Testis (tissue), 5 donors: ENCODE measurements at places on chromosomes 12 and 14. TPM values are rescaled to one million over a fixed set of nuclear protein-coding genes. Genes with fewer than 3 reads are reported as not detected.

PRIMA1 gene
- total RNA-seq = 3.4 TPM

MMP17 gene
- total RNA-seq = 23.3 TPM

EPS8 gene
- 65.3 TPM for total RNA-seq

MUCL1 gene
- total RNA-seq = not detected

NOS1 gene
- 3.1 TPM for total RNA-seq

TCL1B gene
- 3.7 TPM for total RNA-seq

NANOG gene
- total RNA-seq = 1.1 TPM

SFSWAP gene
- 68.4 TPM for total RNA-seq

NABP2 gene
- 27.5 TPM for total RNA-seq

RNU4-1 gene
- total RNA-seq = under 0.01 TPM

LUM gene
- total RNA-seq = 8.3 TPM

HOXC4 gene
- total RNA-seq = 3.0 TPM

ACSS3 gene
- 17.1 TPM for total RNA-seq

ESPL1 gene
- 16.5 TPM for total RNA-seq

KCNJ8 gene
- total RNA-seq = 2.2 TPM

KRT6B gene
- not detected for total RNA-seq

RIMKLB gene
- total RNA-seq = 123 TPM

SNW1 gene
- total RNA-seq = 64.7 TPM

KRT74 gene
- total RNA-seq = 0.87 TPM

POMT2 gene
- 162 TPM for total RNA-seq

LHX5 gene
- not detected for total RNA-seq

CLEC4E gene
- 3.2 TPM for total RNA-seq

GPR84 gene
- not detected for total RNA-seq

FOXN4 gene
- total RNA-seq = 9.0 TPM

GNB3 gene
- total RNA-seq = 4.8 TPM

NAB2 gene
- 45.7 TPM for total RNA-seq

CEBPE gene
- total RNA-seq = 0.24 TPM

TOMM20L gene
- total RNA-seq = 9.8 TPM

SLC6A13 gene
- 12.5 TPM for total RNA-seq

C1S gene
- total RNA-seq = 190 TPM

PTHLH gene
- 0.47 TPM for total RNA-seq

PZP gene
- total RNA-seq = 6.5 TPM

ADAM20 gene
- 9.6 TPM for total RNA-seq

SLC7A7 gene
- 22.2 TPM for total RNA-seq

LRTM2 gene
- total RNA-seq = 0.39 TPM

KIF21A gene
- total RNA-seq = 89.2 TPM

BIN2 gene
- total RNA-seq = 10.9 TPM

PRPH gene
- total RNA-seq = 50.0 TPM

EFS gene
- 10.3 TPM for total RNA-seq

WSCD2 gene
- total RNA-seq = 0.50 TPM

PRB2 gene
- total RNA-seq = not detected

OR2AP1 gene
- not detected for total RNA-seq

LTB4R2 gene
- total RNA-seq = 23.4 TPM

SLC41A2 gene
- total RNA-seq = 31.6 TPM

GPR162 gene
- total RNA-seq = 2.2 TPM

NELL2 gene
- 9.0 TPM for total RNA-seq
